ENCODE measurements at places on chromosomes 16 and 17.

DNA sequence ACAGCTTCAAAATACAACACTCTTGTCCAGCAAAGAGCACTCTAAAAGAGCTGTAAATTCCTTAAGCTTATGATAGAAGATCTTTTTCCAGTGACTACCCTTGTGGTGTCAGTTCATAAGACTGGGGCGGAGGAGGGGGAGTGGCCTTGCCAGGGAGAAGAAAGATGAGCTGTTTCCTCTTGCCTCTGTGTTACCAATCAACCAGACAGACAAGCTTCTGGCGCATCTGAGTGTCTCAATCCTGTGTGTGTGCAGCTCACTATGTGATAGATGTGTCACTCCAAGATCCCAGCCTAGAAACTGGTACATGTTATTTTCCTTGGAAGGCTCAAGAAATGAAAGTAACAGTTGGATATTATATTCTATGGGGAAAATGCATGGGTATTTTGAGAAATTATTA, 167.4 kb upstream of the CACNG3 start:
- DNase-seq: no peak

- no peak for DNase-seq
These were observed 89.5 kb downstream of the CDH11 start for GRCh38 chr16:65032387-65032786.

DNA sequence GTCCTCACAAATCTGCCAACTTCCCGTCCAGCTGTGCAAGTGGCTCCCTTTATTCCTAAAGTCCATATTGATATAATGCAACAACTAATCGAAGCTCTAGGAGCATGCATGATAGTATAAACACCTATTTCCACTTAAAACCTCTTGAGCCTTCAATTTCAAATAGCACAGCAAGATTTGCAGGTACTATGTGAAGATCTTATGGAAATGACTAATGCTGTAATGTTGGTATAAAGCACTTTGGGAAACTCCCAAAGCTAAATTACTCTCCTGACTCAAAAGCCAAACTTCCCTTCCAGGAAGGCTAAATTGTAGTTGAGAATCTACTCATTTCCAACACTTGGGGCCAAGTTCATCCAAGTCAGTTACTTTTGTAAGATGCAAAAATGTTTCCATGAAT, 287.6 kb upstream of the CDH11 start:
- no peak for DNase-seq

- DNase-seq: no peak
These were observed 29.9 kb downstream of the HS3ST2 start for GRCh38 chr16:22843856-22844255.
